ENCODE measurements at places on chromosomes 11 and 22.

DNA sequence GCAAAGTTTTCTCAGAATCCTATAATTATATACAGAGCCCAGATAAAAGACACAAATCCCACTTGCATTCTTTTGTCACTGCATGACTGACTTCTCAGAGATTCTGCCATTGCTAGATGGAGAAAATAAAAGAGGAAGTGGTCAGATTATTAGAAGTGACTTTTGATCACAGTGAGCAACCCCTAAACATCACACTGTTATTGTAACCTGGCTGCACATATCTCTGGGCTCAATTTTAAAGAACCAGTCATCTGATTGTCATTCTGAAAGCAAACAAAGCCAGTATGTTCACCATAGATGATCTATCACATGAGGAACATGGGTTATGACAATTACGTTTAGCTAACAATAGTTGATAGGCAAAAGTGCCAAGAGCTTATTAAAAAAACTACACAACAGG lies 47.8 kb downstream of the COPB1 start:
- DNase-seq = no peak

GRCh38 chr11:6746086-6746618 lies 25.6 kb downstream of the OR2AG2 start:
- no peak for DNase-seq

DNA sequence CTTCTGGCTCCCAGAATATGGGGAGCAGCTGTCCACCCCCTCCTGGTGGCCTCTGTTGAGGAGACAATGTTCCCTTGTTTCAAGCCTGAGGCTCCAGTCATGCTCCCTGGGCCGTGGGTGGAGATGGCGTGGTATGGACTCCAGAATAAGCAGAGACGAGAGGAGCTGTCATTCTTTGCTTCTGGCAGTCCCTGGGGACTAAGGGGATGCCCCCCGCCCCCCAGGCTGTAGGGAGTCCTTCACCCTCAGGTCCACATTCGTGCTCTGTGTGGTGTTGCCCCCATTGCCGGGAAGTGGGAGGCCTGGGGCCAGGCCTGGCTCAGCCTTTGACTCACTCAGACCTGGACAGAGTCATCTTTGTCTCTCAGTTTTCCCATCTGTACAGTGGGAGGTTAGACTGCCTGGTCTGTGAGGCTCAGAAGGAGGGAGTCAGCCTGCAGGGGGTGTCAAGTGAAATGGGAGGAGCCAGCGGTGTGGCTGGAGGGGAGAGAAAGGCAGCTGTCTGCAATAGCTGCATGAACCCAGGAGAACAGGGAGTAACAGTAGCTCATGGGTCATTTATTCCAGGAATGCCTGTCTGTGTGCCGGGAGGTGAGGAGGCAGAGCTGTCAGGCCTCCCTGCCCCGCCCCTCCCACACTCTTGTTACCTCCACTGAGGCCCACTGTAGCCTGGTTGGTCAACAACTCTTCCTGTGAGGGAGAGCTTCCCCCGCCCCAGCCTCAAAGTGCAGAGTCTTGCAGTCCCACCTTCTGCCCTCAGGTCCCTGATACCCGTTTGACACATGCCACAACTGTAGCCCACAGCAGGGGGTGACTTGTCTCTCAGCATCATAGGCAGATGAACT lies 6.3 kb downstream of the ARHGEF17 start:
- peak; percentile 31 for DNase-seq

GRCh38 chr11:99160447-99160846 lies 139.7 kb downstream of the CNTN5 start:
- DNase-seq = no peak

- DNase-seq = no peak
Measured at GRCh38 chr22:38432264-38432663, 22.7 kb downstream of the KCNJ4 start.

DNA sequence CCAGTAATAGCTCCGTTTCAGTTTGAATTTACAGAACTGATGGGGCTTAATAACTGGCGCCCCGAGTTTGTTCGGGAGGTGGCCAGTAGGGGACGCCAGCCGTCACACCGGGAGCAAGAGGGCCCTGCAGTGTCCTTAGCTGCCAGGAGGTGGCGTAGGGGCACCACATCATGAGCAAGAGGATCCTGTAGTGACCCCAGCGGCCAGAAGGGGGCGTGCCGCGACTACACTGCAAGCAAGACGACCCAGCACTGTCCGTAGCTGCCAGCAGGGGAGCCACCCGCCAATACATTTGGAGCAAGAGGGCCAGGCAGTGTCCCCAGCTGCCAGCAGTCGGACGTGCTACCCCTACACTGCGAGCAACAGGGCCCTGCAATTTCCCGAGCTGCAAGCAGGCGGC lies 663.7 kb upstream of the B3GAT1 start:
- no peak for DNase-seq

- no peak for DNase-seq
Measured at GRCh38 chr11:88188251-88188931, 13.1 kb upstream of the RAB38 start.

DNA sequence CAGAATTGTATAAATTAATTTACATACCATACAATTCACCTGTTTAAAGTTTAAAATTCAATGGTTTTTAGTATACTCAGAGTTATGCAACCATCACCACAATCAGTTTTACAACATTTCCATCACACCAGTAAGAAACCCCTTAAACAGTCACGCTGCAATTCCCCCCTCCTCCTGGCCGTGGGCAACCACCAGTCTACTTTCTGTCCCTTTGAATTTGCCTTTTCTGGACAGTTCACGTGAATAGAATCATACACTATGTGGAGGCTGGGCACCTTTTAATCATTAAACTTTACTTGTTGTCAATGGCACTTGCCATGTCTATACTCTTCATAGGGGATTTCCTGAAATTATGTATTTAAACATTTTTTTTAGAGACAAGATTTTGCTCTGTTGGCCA lies 20.1 kb upstream of the SWAP70 start:
- no peak for DNase-seq

- no peak for DNase-seq
Measured at GRCh38 chr11:20522536-20522935, 76.9 kb upstream of the SLC6A5 start.

GRCh38 chr22:24517446-24517845 lies 22.3 kb downstream of the UPB1 start:
- no peak for DNase-seq

DNA sequence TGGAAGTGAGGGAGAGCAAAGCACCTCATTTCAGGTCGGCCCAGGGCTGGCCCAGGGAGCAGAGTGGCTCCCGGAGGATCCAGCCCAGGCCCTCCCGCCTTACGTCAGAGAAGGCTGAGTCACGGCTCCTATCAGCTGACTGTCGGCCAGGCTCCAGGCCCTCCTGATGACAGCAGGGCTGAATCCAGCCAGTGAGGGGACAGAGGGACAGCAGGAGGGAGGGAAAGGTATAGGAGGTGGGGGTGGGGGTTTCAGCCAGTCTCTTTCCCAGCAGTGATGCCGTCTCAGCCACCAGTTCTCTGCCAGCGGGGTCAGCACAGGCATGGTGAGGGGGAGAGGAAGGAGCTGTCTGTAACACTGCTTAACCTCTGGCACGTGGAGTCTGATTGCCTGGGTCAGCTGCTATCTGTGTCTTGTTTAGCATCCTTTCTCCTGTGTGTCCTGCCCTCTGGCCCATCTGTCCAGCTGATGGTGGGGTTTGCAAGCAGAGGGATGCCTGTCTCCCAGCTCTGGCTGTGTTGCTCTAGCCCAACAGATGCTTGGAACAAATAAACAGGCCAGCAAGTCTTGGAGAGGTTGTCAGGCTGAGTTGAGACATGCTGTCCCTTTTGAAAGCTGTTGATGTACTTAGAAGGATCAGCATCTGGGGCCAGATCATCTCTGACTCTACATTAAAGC lies 74.0 kb downstream of the ADAMTS15 start:
- peak; percentile 84 for DNase-seq

GRCh38 chr11:611001-611996 lies 4.5 kb downstream of the IRF7 start:
- DNase-seq = no peak

DNA sequence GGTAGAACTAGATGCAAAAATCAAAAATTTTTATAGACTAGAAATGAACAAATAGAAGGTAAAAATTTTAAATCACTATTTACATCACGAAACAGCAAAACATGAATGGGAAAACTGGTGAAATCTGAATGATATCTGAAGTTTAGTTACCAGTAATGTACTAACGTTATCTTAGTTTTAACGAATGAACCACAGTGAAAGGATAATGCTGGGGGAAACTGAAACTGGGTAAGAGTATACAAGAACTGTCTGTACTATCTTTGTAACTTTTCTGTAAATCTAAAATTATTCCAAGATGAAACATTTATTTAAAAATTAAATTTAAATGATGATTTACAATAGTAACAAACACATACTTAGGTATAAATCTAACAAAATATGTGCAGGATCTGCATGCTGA lies 7.4 kb downstream of the GDPD4 start:
- DNase-seq = no peak

GRCh38 chr11:118224511-118225188 lies at the start of gene JAML:
Gene JAML (minus strand): TSS chr11:118225011. CDS start chr11:118214866, 10,145 bp downstream.
- DNase-seq = no peak

- no peak for DNase-seq
Measured at GRCh38 chr11:19598456-19598855, 114.2 kb upstream of the NAV2 start.

GRCh38 chr22:38728871-38729796 lies 23.4 kb downstream of the GTPBP1 start:
- no peak for DNase-seq

DNA sequence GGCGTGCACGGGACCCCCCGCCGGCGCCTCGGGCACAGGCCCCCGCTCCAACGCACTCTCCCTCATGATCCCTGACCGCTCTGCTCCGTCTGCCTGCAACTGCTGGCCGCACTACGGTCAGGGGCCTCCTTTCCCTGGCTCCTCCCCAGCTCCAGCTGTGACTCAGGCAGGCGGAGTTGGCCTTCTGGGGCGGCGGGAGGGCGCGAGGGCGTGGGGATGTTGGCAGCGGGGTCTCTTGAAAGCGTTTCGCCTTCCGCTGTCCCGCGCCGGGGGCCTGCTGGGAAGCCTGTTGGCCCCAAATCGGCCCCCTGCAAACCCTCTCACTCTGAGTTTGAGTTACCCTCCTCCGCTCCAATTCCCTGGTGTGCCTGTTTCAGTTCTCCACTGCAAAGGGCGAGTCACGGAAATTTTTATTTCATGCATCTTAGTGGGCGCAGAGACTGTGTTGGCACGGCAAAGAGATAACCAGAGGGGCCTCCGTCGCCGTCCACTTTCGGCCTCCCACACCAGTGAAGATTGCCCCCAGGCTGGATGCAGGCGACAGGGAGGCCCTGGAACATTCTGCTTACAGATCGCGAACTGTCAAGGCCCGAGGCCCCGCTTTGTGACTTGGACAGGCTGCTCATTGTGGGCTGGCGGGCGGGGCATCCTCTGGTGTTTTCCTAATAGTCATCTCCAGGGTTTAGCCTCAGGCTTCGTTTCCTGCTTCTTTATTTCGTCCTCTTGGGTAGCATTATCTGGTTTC lies at the start of gene CAVIN3:
CAVIN3 (minus strand) TSS at position 91 of the 745 bp plus-strand sequence; CDS start at position 66, 25 bp downstream.
- DNase-seq = no peak

GRCh38 chr11:101442171-101442570 lies 141.6 kb downstream of the TRPC6 start:
- no peak for DNase-seq

DNA sequence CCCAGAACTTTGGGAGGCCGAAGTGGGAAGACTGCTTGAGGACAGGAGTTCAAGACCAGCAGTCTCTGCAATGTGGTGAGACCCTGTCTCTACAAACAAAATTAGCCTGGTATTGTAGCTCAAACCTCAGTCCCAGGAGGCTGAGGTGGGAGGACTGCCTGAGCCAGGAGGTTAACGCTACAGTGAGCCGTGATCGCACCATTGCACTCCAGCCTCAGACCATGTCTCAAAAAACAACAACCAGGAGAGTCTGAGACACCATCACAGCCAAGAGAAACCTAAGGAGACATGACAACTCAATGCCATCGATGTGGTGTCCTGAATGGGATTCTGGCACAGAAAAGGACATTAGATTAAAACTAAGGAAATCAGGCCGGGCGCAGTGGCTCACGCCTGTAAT lies 28.3 kb upstream of the KDM2A start:
- no peak for DNase-seq

DNA sequence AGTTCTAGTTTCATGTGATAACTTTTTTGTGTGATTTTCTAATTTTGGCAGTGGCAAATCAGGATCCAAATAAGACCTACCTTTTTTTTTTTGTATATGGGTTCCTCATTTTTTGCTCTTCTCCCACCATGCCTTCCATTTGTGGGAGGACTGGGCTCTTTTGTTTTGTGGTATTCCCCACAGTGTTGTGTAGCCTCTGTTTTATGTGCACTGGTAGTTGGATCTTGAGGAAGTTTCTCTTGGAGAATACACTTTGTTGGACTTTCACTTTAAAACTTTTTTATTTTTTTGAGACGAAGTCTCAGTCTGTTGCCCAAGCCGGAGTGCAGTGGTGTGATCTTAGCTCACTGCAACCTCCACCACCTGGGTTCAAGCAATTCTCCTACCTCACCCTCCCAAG lies 39.7 kb downstream of the PPP6R3 start:
- DNase-seq = no peak

GRCh38 chr11:34065505-34066203 lies 14.1 kb downstream of the CAPRIN1 start:
- DNase-seq = no peak

- no peak for DNase-seq
Measured at GRCh38 chr22:46108564-46109473, 41.5 kb upstream of the PPARA start.

DNA sequence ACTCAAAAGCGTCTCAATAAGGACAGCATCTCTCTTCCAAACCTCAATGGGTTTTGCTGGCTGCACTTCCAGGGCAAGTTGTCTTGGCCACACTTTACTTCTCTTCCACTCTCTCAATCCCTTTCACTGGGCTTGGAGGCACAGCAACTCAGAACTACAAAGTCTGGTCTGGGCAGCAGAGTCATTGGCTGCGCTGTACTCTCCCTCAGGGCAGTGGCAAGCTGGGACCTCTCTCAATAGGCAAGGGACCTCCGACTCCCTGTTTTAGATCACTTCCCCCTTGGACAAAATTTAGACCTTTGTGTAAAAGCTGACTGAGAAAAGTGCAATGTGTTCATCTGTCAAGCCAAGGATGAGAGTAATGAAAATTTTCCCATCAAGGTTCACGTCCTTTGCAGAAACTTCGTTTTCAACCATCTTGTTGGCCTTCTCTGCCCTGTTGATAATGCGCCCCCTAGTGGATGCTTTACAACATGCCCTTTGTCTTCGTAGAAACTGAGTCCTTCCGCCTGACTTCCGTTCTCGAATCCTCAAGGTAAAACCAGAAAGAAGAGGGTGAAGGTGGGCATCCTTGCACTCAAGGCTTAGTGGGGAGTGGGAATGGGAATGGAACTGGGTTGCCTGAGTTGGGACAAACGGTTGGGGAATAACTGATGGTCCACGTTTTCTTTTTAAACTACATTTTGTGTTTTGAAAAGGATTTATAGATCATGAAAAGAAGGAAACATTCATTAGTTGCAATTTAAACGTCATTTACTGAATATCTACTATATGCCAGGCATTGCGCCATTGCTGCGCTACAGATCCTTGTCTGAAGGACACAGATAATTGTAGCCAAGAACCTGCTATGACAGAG lies 99.1 kb downstream of the CD44 start:
- peak; percentile 21 for DNase-seq

DNA sequence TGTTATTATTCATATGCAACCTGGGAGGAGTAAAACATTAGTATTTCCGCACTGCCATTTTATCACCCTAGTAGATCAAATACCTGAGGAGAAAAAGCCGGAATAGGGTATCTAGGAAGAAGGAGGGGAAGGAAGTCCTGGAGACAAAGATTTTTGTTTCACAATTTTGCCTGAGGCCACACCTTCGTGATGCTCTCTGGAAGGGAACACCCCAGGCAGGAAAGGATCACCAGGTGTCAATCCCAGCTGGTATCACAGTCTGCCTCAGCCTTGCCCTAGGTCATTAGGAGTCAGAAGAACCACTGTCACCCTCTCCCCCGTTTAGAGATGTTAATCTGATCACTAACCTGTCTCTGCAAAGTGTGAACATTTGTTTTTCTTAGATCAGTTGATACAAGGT lies 35.4 kb upstream of the IGSF9B start:
- DNase-seq = no peak

GRCh38 chr11:8656291-8656690 lies 26.2 kb downstream of the TRIM66 start:
- no peak for DNase-seq
